ENCODE measurements at places on chromosomes 11 and 22. TPM values are rescaled to one million over a fixed set of nuclear protein-coding genes. Genes with fewer than 3 reads are reported as not detected.

Gene MS4A4E
- not detected for total RNA-seq

Gene CRYBA4
- total RNA-seq: not detected

Gene CRYBB3
- not detected for total RNA-seq

Gene CXCR5
- total RNA-seq: not detected

Gene SLC37A2
- 0.06 TPM for total RNA-seq

Gene B4GAT1
- total RNA-seq: 46.9 TPM

Measured in aortic smooth muscle cell (primary cell).